ENCODE measurements at places on chromosomes 16 and 17.

- DNase-seq = no peak
Observed at GRCh38 chr16:85227946-85228862, 115.9 kb upstream of the CIBAR2 start.

- DNase-seq = peak; percentile 62
Observed at GRCh38 chr16:70380248-70380918, 33.7 kb downstream of the DDX19A start.

- no peak for DNase-seq
Observed at GRCh38 chr17:72191921-72192799, 71.3 kb downstream of the SOX9 start.

- DNase-seq = peak; percentile 35
Observed at GRCh38 chr16:82011199-82011641, at the start of gene SDR42E1. SDR42E1 (minus strand) TSS chr16:82011470; CDS start chr16:82000858, 10,612 bp downstream.

GRCh38 chr16:71431991-71432390 is 9.9 kb downstream of the TLE7 start:
- no peak for DNase-seq

DNA sequence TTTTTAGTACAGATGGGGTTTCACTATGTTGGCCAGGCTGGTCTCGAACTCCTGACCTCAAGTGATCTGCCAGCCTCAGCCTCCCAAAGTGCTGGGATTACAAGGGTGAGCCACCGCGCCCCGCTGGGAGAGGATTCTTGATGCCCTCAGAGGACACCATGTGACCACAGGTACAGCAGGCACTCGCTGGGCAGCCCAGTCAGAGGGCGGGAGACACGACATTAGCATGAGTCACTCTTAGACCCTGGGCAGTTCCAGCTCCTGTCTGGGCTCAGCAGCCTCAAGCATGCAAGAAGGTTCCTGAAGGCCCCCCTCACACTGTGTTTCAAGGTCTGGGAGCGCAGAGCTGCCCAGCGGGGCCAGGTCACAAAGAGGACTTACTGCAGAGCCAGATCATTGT is 11.9 kb downstream of the STAC2 start:
- DNase-seq = no peak

GRCh38 chr16:17457513-17457912 is 13.2 kb downstream of the XYLT1 start:
- no peak for DNase-seq

GRCh38 chr17:17737961-17738894 is 57.0 kb downstream of the RAI1 start:
- DNase-seq = no peak

- DNase-seq = no peak
Observed at GRCh38 chr16:58727028-58727781, 6.9 kb downstream of the GOT2 start.

- DNase-seq = no peak
Observed at GRCh38 chr16:7303660-7304200, 28.9 kb upstream of the RBFOX1 start.

DNA sequence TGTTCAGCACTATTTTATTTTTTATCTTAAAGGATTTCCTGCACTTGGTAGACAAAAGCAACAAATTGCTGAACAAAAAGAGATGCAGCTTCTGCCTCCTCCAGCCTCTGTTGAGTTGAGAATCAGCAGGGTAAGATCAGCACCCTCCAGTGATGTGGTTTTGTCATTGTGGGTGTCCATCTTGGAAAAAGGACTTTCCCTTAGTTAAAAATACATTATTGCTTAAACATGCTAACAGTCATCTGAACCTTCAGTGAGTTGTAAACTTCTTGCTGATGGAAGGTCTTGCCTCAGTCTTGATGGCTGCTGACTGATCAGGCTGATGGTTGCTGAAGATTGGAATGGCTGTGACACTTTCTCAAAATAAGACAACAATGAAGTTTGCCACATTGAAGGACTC is 101.2 kb downstream of the PHKB start:
- no peak for DNase-seq

DNA sequence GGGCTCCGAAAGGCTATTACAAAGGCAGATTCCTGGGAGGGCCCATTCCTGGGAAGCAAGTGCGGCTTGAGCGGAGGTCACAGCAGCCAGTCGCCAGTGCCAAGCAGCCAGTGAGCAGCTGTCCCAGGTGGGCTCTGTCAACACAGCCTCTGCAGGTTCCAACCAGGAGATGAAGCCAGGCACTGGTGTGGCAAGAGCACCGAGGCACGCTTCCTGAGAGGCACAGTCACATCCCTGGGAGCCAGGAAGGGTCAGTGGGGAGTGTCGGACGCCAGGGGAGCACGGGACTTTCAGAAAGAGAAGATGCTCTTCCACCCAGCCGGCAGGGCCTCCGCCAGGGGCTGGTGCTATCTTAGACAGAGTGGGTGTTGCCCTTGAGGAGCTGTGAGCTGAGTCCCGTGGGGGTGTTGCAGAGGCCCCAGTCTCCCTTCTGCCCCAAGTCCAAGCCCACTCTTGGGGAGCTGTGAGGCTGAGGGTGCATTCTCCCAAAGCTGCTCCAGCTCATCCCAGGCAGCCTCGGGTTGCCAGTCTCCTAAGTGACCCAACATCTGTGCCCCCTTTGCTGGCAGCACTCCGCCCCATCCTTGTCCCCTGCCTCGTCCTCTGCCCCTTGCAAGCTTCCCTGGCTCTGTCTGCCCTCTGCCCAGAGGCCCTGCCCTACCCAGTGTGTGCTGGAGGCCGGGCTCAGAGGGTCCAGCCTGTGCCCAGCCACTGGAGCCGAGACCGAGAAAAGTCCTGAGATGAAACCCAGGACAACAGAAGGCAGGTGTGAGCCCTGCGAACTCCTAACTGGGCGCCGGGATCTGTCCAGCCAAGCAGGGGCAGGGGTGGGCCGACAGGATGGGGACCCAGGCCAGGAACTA is 6.6 kb downstream of the UBALD1 start:
- no peak for DNase-seq

- no peak for DNase-seq
Observed at GRCh38 chr17:73141411-73141810, 23.4 kb upstream of the SSTR2 start.

GRCh38 chr17:79389896-79390295 is 221.0 kb downstream of the RBFOX3 start:
- DNase-seq = no peak

DNA sequence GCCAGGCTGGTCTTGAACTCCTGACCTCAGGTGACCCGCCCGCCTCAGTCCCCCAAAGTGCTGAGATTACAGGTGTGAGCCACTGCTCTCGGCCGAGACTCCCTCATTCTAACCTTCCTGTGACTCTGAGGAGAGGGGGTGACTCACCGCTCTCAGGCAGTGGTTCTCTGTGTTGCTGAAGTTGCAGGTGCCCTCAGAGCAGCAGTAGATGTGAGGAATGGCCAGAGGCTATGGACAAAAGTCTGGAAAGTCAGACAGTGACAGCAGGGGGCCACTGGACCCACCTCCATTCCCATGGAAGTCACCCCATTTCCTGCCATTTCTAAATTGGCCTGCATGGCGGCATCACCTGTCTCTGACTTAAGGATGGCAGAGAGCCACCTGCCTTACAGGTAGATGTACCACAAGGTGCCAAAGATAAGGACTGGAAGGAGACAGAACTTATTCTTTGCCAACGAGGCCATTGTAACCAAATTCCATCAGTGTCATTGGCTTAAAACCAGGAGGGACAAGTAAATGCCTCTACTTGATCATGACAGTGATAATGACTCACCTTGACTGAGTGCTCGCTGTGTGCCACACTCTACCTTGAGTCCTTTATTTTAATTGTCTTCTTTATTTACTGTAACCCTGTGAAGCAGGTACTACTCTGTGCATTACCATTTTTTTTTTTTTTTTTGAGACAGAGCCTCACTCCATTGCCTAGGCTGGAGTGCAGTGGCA is 15.3 kb upstream of the CNOT1 start:
- DNase-seq = no peak

GRCh38 chr16:89452241-89452640 is 38.1 kb downstream of the ANKRD11 start:
- DNase-seq = no peak

DNA sequence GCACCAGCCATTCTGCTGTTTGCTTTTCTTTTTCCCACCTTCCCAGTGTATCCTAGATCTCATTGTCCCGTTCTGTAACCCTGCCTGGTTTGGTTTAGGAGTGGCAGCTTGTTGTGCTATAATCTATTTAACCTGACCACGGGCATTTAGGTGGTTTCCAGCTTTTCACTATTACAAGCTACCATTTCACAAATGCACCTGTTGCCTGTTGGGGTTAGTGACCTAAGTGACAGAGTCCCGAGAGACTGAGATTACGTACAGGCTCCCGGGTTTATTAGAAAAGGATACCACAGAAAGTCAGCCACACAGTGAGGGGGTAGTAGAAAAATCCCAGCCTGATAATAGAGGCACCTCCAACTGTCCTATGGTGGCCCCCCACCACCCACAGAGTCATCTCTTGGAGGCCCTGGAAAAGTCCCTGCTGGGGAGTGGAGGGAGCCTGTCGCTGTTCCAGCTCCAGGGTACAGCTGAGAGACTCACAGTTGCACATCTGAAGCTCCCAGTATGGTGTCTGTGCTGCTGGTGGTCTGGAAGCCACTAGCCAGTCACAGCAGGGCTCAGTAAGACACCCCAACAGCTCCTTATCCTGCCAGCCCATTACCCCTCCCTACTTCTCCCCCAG is 21.2 kb downstream of the CLEC16A start:
- DNase-seq = peak; percentile 36

DNA sequence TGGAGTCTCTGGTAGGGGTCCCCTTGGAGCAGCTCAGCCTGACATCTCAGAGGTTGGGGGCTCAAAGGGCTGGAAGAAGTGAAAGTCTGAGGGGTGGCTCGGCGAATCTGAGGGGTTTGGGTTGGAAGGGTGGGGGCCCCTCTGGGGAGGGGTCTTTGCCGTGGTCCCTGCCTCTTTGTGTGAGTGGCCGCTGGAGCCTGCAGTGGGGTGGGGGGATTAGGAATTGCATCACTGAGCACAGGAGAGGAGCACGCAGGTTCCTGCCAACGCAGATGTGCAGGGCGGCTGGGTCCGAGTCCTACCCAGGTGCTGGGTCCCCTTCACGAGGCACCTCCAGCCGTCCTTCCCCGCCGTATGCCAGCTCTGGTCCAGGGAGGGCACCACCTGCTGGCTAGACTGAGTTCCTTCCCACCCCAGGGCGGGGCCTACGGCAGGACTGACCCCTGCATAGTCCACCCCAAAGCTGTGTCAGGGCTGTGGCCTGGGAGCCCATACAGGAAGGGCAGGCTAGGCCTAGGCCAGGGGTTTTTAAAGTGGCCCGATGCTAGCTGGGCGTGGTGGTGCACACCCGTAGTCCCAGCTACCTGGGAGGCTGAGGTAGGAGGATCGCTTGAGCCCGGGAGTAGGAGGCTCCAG is 9.9 kb downstream of the FMNL1 start:
- no peak for DNase-seq

- DNase-seq = no peak
Observed at GRCh38 chr16:14111713-14112538, 40.8 kb downstream of the MRTFB start.

DNA sequence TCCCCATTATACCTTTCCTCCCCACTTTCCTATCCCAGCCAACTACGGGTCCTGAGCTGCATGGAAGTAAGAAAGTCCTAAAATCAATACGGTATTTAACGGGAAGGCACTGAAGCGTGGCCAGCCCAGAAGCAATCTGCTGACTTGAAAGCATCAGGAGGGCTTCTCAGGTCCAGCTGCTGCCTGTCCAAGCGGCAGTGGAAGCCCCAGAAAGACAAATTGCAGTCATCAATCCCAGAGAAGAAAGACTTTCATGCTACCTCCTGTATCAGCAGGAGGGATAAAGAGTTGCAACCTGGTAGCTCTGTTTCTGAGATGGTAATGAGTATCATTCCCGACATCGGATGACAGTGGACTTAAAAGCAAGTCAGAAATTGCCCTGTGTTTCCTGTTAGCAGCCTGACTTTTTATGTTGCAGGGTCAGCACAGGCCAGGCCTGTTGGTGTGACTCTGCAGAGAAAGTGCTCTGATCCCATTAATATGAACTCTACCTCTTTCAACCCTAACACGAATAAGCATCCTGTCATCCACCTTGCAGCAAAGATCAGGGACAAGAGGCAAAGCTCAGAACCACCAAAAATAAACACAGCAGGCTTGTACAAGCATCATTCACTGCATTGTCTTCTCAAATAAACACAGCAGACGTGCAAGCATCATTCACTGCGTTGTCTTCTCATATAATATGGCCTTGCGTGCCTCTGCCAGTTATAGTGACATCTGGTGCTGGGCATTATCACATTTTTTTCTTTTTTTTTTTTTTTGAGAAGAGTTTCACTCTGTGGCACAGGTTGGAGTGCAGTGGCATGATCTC is 358.6 kb upstream of the CDH11 start:
- DNase-seq = no peak

- no peak for DNase-seq
Observed at GRCh38 chr17:14281530-14281929, 19.4 kb upstream of the HS3ST3B1 start.

DNA sequence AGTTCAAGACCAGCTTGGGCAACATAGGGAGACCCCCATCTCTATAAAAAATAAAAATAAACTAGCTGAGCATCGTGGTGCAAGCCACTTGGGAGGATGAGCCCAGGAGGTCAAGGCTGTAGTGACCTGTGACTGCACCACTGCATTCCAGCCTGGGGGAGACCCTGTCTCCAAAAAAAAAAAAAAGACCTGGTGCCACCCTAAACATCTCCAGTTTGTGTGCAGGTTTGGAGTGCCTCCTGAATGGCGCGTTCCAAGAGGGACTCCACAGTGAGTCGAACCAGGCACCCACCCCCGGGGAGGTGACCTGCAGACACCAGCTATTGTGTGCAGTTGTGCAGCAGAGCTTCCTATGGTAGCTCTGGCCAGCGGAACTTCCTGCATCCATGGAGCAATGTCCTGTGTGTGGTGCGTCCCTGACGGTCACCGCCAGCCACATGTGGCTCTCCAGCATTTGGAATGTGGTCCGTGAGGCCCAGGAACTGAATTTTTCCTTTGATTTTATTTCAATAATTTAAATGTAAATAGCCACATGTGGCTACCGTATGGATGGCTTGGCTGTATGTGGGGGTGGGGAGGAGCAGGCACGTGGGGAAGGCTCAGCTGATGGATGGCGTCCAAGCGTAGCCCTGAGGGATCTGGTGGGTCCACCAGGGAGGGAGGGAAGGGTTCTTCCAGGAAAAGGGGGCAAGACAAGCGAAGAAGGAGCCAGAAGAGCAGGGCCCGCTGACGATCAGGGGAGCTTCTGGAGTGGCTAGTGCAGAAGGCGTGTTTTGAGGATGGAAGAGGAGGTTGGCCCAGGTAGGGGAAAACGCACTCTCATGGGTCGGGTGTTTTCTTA is 107.1 kb upstream of the GSE1 start:
- DNase-seq = no peak

DNA sequence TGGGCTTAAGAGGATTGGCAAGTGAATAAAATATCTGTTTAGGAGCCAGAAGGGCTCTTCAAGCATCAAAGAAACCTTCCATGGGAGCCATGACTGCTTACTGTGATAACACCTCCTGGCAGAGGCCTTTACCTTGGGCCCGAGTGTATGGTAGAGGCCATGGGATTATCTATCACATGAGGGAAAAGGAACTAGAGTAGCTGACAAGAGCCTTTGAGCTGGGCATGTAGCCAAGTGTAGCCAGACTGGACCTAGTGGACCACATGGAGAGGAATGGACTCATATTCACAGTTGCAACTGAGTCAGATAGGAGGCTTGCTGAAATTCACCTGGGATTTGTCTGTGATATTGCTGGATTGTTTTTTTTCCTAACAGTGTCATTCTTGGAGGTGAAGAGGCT is 276.0 kb upstream of the ZFHX3 start:
- no peak for DNase-seq

All from activated CD4-positive, CD25-positive, alpha-beta regulatory T cell (primary cell).